A549 treated with CpdA at 1 μM for 4 hours (cell line): ENCODE measurements at places on chromosomes 13 and 19. TPM values are rescaled to one million over a fixed set of nuclear protein-coding genes. Genes with fewer than 3 reads are reported as not detected.

CRB3 gene
- total RNA-seq, result 4.1 to 5.0 TPM (median 4.5 TPM) in 5 replicates

TMEM59L gene
- 4.2 to 6.2 TPM (median 5.2 TPM) in 5 replicates for total RNA-seq

CEACAM1 gene
- total RNA-seq, result 1.6 to 2.0 TPM (median 1.8 TPM) in 5 replicates

PIBF1 gene
- total RNA-seq, result 4.3 to 6.6 TPM (median 6.2 TPM) in 5 replicates

RAB20 gene
- total RNA-seq, result 0.98 to 1.5 TPM (median 1.0 TPM) in 5 replicates
